ENCODE measurements at places on chromosomes 4 and X. TPM values are rescaled to one million over a fixed set of nuclear protein-coding genes. Genes with fewer than 3 reads are reported as not detected.

The POU3F4 gene
- total RNA-seq: not detected

- H3K4me1 ChIP-seq: no peaks in the 10 kb centered on the region
- no peak overlapping the region for H3K4me3 ChIP-seq
- DNase-seq: no peak
- no peaks in the 10 kb centered on the region for H3K27me3 ChIP-seq
- H3K36me3 ChIP-seq: no peaks in the 10 kb centered on the region
Observed at GRCh38 chr4:142777045-142777743, 68.9 kb downstream of the INPP4B start.

DNA sequence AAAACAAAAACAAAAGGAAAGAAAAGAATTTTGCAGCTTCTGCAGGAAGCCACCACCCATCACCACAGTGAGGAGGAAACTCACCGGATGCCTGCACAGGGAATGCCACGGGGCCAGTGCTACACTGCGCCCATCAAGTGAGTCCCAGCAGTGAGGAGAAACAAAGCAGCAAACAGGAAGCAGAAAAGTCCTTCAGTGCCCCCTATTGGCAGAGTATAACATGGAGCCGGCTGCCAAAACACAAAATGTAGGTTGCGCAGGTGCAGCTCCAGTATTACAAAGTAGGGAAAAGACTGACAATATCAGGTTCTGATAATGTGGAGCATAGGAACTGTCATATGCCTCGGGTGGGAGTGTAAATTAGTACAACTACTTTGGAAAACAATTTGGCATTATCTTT lies 23.3 kb upstream of the SCML2 start:
- H3K27me3 ChIP-seq: no peaks in the 10 kb centered on the region
- H3K4me1 ChIP-seq: no peaks in the 10 kb centered on the region

The UGT2A2 gene
- total RNA-seq: not detected

The QRFPR gene
- total RNA-seq: not detected

The TMA16 gene
- total RNA-seq: 38.6 TPM

DNA sequence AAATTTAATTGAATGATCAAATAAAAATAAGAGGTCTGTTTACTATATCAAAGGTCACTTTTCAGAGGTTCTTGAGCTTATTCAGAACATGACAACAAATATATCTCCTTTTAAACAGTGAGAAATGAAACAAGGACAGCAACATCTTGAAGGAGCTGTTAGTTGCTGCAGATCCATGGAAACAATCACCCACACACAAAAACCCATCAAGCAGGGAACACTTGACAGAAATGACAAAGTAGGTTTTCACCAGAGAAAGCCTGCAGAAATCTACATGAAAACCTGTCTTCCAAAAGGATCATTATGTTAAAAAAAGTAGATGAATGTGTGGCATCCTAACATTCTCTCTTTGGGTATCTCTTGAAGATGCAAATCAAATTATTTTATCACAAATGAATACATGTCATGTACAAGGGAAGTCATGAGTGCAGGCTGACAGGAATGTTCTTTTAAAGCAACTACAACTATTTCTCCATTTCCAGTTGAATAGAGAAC lies 203.0 kb downstream of the GRIA2 start:
- no peaks in the 10 kb centered on the region for H3K36me3 ChIP-seq
- H3K4me1 ChIP-seq: no peaks in the 10 kb centered on the region
- no peak overlapping the region for H3K4me3 ChIP-seq
- no peaks in the 10 kb centered on the region for H3K27me3 ChIP-seq
- DNase-seq: no peak

The GAGE12E gene
- not detected for total RNA-seq

- H3K27me3 ChIP-seq: no peaks in the 10 kb centered on the region
- no peak overlapping the region for H3K27ac ChIP-seq
- no peak overlapping the region for H3K4me3 ChIP-seq
- H3K36me3 ChIP-seq: no peaks in the 10 kb centered on the region
Observed at GRCh38 chr4:90990284-90990683, 863.1 kb downstream of the CCSER1 start.

The GPR78 gene
- not detected for total RNA-seq

- no peak overlapping the region for H3K27ac ChIP-seq
- peaks cover 12% of the 10 kb centered on the region for H3K27me3 ChIP-seq
- peak; percentile 78 for DNase-seq
- H3K4me3 ChIP-seq: peak overlapping the region; percentile 40
- H3K36me3 ChIP-seq: no peaks in the 10 kb centered on the region
Observed at GRCh38 chr4:127622921-127623796, 9.6 kb upstream of the INTU start.

The SMIM43 gene
- not detected for total RNA-seq

GRCh38 chr4:159483110-159483781 lies 380.4 kb downstream of the RAPGEF2 start:
- no peak overlapping the region for H3K4me3 ChIP-seq
- no peaks in the 10 kb centered on the region for H3K36me3 ChIP-seq
- H3K27ac ChIP-seq: no peak overlapping the region
- no peaks in the 10 kb centered on the region for H3K27me3 ChIP-seq

- no peak overlapping the region for H3K27ac ChIP-seq
- no peak overlapping the region for H3K4me3 ChIP-seq
- H3K4me1 ChIP-seq: no peaks in the 10 kb centered on the region
- no peaks in the 10 kb centered on the region for H3K36me3 ChIP-seq
Observed at GRCh38 chr4:5370286-5370685, 319.0 kb downstream of the STK32B start.

The RRH gene
- not detected for total RNA-seq

- H3K27me3 ChIP-seq: no peaks in the 10 kb centered on the region
- peaks cover 54% of the 10 kb centered on the region for H3K4me1 ChIP-seq
- no peak overlapping the region for H3K4me3 ChIP-seq
- H3K36me3 ChIP-seq: no peaks in the 10 kb centered on the region
- peak overlapping the region; percentile 85 for H3K27ac ChIP-seq
- DNase-seq: no peak
Observed at GRCh38 chrX:66020631-66021334, 19.1 kb downstream of the VSIG4 start.

DNA sequence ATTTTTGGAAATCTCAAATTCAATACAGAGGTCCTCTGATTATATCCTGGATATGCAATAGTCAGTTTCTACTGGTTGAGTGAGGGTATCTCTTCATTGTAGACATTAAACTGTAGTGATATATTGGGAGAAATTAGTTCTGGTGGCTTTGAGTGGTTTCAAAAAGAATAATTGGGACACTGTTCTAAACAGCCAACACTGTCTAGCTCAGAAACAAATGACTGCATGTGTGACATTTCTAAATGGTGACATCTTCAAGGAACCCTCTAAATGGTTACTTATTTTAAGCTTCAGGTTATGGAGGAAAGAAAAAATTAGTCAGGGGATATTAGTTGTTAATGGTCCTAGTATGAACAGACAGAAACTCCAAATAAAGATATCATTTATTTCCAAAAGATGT lies 186.2 kb downstream of the LARP7 start:
- no peak overlapping the region for H3K27ac ChIP-seq
- peaks cover 7% of the 10 kb centered on the region for H3K4me1 ChIP-seq
- no peak for DNase-seq
- H3K27me3 ChIP-seq: peaks cover 37% of the 10 kb centered on the region
- no peak overlapping the region for H3K4me3 ChIP-seq

Data from spleen (tissue), 13 donors.